Activated naive CD4-positive, alpha-beta T cell (primary cell): ENCODE measurements at places on chromosomes 7 and 10.

- no peak for DNase-seq
These were observed 1.9 kb downstream of the DNAH11 start for GRCh38 chr7:21544715-21545114.

DNA sequence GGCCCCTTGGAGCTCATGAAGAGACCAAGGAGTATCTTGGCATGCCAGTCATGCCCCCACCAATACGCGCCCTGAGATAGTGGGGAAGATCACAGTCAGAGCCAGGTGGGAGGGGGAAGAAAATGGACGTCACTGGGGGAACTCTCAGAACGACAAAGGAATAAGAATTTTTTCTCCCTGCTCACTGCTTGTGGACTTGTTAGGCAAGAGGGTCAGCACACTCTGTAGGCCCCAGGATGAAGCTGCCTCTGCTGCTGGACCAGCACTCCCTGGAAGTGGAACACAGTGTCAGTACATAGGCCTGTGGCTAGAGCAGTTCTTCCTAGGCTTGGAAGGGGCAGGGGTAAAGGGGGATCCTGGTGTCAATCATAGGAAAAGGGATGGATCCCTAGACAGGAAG, 46.5 kb downstream of the DRGX start:
- no peak for DNase-seq

DNA sequence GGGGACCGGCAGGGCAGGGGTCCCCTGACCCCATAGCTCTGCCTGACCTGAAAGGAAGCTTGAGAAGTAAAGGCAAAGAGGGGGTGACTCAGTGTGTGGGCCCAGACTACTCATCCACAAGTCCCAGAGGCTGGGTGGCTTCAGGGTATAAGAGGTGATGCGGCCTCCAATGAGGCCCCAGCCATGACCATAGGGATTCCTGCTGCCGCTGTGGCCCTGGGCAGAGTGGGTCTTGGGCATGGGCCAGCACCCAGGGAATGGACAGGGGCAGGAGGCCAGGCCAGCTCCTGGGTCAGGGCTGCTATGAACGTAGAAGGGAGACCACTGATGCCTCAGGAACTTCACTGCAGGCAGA, 64.4 kb upstream of the EBF3 start:
- DNase-seq, result no peak

GRCh38 chr7:2063563-2064260, 169.0 kb downstream of the MAD1L1 start:
- no peak for DNase-seq

- DNase-seq, result no peak
These were observed 97.5 kb downstream of the ZNF365 start for GRCh38 chr10:62471711-62472110.

DNA sequence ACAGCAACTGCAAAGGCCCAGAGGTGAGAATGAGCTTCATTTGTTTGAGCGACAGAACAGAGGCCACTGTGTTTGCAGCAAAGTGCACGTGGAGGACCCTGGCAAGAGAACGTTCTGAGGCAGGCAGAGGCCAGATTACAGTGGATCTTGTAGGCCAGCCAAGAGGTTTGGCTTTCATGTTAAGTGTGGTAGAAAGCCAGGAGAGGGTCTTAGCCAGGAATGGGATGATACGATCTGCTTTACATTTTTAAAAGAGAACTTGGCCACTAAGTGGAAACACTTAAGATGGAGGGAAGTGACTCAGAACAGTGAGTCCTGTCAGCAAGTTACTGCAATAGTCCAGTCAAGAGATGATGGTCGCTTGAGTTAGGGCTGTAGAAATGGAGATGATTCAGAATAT, 4.6 kb downstream of the CCDC136 start:
- no peak for DNase-seq
